ENCODE measurements at places on chromosomes 6 and 20.

DNA sequence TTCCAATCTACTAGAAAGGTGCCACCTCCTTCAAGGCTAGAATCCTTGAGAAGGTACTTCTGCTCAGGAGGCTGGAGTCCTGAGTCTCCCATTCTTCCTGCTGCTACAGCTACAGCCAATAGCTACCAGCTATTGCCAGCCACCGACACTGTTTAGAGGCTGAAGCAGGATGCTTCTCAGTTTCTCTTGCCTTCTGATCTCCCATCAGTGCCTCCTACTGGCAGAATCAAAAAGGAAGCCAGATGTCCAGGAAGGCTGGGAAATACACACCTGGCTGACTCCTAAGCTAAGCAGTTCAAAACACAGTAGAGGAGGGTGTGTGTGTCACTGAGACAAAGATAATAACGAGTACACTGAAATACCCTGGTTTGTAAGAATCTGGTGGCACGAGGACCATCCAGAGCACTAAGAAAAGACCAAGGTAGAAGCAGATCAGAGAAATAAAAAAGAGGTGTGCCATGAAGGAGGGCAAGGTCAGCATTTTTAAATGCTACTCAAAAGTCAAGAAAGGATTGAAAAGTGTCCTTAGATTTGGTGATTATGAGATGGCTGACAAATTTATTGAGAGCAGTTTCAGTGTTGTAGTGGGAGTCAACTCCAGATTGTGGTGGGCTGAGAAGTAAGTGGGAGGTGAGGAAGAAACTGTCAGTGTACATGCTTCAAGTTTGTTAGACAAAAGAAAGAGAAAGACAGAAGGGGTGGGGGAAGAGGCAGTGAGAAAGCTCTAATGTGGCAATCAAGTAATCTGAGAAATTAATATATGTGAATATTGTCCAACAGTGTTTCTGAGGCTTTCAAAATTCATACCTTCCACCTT, 2.3 kb upstream of the HLA-DMA start:
- DNase-seq: peak; percentile 36

- no peak for DNase-seq
Measured at GRCh38 chr6:132695773-132696172, 18.1 kb downstream of the VNN1 start.

DNA sequence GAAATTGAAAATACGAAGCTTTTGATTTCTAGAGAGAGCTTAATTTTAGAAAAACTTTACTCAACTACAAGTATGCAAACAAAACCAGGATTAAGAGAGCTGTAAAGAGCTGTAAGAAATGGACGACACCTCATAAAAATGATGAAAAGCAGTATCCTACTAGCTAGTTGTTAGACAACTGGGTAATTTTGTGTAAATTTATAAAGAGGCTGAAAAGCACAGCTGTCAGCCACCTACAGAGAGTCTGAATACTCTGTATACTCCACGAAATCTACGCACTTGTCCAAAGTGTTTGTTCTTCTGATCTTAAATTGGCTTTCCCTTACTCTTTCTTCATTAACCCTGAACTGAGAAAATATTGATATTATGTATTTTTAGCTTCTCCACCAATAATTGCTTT, 808.4 kb upstream of the EPHA7 start:
- no peak for DNase-seq

DNA sequence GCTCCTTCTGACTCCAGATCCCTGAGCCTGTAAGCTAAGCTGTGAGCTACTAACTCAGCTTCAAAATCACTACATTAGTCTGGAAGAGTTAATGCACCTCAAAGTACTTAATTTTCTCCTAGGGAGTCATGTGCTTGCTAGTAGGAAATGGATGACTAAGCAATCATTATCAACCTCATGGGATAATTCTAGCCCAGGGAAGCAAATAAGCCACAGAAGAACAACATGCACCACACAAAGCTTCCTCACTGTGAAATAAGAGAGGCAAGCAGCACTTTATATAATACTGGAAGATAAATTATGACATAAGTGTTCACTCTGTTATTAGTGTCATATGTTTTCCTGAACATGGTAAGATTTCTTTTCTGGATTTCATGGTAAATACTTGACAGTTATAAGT, 57.9 kb upstream of the RCAN2 start:
- no peak for DNase-seq

- no peak for DNase-seq
Measured at GRCh38 chr6:46940433-46941226, 18.9 kb upstream of the ADGRF5 start.

GRCh38 chr6:31359581-31359980, 2.6 kb upstream of the HLA-B start:
- peak; percentile 25 for DNase-seq

DNA sequence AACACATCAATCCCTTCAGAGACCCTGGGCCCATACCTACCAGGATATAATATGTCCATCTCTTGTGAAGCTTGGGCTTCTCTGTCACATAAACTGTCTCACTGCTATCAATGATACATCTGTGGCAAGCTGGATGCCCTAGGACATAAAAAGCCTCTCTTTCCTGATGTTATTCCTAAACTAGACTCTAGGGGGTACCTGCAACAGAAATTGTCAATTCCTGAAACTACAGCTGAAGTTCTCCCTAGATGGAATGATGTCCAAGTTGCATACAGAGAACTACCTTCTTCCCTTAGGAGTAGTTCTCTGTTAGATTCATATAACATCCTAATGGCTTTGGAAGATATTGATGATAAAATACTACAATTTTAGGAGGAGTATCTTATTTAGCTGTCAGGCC, 35.8 kb downstream of the TBX18 start:
- peak; percentile 37 for DNase-seq

- no peak for DNase-seq
Measured at GRCh38 chr20:61119273-61119672, 132.8 kb upstream of the CDH4 start.

- DNase-seq: peak; percentile 72
Measured at GRCh38 chr6:5126214-5126613, 41.1 kb downstream of the PPP1R3G start.

DNA sequence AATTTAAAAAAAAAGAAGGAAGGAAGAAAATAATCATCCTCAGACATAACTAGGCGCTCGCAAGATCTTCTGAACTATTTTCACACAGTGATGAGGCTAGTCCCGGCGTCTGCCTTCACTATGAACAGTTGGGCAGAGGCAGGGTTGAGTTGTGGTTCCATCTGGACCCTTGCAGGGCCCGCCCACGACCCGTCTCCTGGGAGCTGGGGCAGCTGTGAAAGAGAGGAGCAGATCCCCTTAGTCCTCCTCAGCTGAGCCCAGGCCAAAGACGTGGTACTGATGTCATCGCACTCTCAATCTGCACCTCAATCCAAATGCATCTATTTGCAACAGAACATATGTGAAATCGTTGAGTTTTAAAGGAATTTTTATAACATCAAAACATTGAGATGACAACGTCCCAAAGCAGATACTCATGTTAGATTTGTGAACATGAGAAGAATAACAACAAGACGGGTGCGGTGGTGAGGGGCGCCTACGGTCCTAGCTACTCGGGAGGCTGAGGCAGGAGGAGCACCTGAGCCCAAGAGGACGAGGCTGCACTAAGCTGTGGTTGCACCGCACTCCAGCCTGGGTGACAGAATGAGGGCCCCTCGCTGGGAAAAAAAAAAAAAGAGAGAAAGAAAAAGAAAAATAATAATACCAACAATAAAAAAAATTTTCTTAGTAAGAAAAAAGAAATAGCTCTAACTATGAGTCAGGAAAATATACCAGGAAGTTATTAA, 15.3 kb downstream of the TCFL5 start:
- no peak for DNase-seq

GRCh38 chr6:72894091-72894490, 272.2 kb downstream of the KCNQ5 start:
- no peak for DNase-seq

GRCh38 chr6:39124114-39124513, 9.1 kb upstream of the SAYSD1 start:
- no peak for DNase-seq

- DNase-seq: no peak
Measured at GRCh38 chr20:49160057-49160929, 27.8 kb downstream of the STAU1 start.

- peak; percentile 48 for DNase-seq
Measured at GRCh38 chr6:72260489-72260888, 361.4 kb upstream of the KCNQ5 start.

GRCh38 chr20:59988141-59988540, 29.9 kb downstream of the CDH26 start:
- peak; percentile 2 for DNase-seq

All from EH (cell line).